ENCODE measurements at places on chromosomes 5 and 9.

DNA sequence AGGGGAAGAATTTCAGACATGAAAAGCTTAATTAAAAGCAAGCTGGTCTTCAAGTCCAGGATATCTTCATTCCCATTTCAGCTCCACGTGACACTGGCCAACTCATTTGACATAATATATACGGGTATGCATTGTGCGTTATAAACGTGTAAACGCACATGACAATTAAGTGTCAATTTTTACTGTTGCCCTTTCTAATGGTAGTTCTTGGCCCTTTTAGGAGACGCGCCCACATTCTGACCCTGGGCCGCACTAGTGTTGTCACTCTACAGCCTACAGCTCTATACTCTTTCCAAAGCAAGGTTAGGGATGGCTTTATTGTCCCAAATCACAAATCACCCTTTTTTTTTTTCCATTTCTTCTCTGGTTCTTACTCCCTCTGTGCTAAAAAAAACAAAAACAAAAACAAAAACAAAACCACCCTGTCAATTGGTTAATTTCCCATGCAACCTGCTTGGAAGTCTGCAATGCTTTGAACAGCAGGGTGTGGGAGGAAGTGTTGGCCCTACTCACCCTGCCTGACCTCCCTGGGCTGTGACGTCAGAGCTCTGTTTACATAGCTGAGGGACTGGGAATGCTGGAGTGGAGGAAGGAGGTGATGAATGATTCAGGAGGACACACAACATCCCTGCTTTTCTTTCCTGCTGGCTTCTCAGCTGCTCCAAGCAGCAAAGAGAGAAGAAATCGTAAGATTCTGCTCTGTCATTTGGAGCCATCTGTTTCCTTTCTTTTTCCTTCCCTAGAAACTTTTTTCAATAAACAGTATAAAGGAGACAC is 19.3 kb downstream of the RFK start:
- peak; percentile 72 for DNase-seq

- DNase-seq: no peak
Observed at GRCh38 chr5:107157809-107158208, 512.9 kb downstream of the EFNA5 start.

DNA sequence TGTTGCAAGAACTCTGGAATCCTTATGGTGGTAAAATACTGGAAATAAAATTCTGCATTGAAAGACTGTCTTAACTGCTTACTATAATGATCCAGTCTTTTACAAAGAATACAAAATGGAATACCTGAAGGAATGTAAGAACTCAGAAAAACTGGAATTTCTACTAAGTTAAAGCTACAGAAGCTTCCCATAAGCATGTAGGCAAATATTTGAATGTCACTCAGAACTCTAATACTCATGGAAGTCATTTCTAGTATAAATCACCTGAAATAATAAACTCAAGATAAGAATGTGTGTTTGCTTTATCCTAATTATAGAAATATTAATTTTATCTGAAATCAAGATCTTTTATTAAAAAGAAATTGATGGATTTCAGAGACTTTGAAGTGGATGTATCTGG is 54.8 kb downstream of the FEM1C start:
- DNase-seq: no peak

DNA sequence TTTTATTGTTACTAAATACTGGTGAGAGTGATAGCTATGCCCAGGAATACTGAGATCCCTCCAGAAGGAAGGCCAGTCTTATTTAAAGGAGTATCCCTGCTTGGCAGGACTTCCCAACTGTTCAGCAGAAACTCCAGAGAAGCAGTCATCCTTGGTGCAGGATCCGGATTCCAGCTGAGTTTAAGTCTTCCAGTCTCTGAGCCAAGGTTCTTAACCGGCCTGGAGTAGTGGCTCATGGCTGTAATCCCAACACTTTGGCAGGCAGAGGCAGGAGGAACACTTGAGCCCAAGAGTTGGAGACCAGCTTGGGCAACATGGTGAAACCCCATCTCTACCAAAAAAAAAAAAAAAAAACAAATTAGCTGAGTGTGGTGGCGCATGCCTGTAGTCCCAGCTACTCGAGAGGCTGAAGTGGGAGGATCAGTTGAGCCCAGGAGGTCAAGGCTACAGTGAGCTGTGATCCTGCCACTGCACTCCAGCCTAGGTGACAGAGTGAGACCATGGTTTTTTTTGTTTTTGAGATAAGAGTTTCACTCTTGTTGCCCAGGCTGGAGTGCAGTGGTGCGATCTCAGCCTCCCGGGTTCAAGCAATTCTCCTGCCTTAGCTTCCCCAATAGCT is 7.6 kb downstream of the NAIF1 start:
- no peak for DNase-seq

DNA sequence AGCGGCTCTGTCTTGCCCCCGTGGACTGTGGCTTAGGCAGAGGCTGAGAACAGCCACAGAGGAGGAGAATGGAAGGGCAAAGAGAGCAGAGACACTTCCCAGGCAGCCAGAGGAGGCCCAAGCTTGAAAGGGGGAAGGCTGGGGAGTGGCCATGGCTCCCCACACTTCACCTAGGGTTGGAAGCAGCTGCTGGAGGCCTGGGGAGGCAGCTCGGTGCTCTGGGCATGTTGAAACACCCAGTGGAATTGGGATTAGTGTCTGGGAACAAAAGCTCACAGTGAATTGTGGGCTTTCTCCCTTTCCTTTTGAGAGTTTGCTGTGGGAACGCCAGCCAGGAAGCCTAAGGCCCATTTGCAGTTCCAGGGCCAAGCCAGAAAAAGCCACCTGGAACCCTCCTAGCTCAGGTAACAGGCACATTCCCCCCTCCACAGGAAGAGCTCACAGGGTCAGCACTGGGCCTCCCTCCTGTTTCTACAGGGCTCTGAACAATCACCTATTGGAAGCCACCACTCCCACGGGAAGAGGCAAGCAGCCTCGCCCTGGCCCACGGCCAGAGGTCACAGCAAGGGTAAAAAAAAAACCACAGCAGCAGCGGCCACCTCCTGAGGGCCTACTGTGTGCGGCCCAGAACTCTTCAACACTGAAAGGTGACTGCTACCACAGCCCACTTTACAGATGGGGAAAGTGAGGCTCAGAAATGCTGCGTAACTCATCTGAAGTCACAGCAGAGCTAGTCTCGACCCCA is 20.2 kb downstream of the EEIG1 start:
- no peak for DNase-seq

DNA sequence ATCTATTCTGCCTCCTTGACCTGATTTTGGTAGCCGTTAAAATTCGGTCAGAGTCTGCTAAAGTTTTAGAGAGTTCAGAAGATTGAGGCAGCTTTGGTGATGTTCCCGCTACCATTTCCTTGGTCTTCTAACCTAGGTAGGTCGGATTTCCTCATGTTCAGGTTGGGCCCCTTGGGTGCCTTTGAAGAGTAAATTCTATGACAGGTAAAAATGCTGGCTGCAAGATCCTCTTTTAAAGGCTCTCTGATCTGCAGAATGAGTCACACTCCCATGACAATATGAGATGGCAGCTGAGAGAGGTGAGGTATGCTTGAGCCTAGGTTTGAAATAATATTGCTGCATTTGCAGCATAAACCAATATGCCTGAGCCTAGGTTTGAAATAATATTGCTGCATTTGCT is 198.9 kb downstream of the TSSK1B start:
- DNase-seq: no peak

GRCh38 chr5:91136271-91136670 is 246.8 kb downstream of the ARRDC3 start:
- DNase-seq: no peak

DNA sequence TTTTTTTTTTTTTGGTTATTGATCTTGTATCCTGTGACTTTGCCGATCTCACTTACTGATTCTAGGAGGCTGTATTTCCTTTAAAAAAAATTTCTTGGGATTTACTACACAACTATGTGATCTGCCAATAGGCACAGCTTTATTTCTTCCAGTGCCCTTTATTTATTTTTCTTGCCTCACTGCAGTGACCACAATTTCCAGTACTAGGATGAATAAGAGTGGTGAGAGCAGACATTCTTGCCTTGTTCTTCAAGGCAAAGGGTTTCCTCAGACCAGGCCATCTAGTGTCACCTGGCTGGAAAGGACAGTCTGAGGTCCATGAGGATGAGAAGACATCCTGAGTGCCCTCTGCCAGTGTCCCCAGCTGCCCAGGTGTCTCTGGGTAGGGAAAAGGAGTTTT is 265.4 kb downstream of the SPOCK1 start:
- DNase-seq: no peak

DNA sequence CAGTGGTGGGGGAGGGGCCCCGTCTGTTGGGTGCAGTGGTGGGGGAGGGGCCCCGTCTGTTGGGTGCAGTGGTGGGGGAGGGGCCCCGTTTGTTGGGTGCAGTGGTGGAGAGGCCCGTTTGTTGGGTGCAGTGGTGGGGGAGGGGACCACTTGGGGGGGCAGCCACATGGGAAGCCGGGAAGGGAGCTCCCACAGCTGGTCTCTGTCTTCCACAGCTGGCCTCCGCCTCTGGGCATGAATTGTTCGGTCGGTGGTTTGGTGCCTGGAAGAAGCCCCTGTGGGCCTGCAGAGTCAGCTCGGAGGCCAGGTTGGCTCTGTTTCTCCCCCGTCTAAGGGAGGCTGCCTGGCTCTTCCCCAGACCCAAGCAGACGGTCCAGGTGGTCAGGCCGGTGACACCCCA is 69.3 kb downstream of the COL5A1 start:
- no peak for DNase-seq

DNA sequence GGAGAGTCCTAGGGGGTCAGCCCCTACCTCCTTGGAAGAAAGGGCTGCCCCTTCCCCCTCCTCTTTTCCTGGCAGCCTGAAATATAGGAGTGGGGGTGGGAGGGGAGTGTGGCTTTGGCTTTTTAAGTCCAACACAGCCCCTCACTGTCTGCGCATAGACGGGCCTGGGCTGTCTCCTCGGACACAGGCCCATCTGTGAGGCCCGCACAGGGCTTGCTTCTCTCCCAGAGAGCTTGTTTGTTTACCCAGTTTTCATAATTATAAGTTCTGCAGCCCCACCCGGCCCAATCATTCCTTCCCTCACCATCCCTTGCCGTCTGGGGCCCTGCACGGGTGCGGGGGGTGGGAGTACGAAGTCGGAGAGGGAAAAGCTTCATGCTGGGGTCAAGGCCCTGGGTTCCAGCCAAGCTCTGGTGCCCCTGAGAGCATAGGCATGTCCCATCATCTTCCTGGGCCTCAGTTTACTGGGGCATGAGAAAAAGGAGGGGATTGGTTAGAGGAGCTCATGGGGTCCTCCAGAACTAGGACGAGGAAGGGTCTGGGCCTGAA is 54.0 kb upstream of the STXBP1 start:
- no peak for DNase-seq

- no peak for DNase-seq
Observed at GRCh38 chr5:31008231-31008630, 185.3 kb upstream of the CDH6 start.

- no peak for DNase-seq
Observed at GRCh38 chr5:166746506-166746905, 1544.9 kb upstream of the WWC1 start.

- DNase-seq: no peak
Observed at GRCh38 chr9:122379340-122379739, 8.5 kb downstream of the PTGS1 start.

DNA sequence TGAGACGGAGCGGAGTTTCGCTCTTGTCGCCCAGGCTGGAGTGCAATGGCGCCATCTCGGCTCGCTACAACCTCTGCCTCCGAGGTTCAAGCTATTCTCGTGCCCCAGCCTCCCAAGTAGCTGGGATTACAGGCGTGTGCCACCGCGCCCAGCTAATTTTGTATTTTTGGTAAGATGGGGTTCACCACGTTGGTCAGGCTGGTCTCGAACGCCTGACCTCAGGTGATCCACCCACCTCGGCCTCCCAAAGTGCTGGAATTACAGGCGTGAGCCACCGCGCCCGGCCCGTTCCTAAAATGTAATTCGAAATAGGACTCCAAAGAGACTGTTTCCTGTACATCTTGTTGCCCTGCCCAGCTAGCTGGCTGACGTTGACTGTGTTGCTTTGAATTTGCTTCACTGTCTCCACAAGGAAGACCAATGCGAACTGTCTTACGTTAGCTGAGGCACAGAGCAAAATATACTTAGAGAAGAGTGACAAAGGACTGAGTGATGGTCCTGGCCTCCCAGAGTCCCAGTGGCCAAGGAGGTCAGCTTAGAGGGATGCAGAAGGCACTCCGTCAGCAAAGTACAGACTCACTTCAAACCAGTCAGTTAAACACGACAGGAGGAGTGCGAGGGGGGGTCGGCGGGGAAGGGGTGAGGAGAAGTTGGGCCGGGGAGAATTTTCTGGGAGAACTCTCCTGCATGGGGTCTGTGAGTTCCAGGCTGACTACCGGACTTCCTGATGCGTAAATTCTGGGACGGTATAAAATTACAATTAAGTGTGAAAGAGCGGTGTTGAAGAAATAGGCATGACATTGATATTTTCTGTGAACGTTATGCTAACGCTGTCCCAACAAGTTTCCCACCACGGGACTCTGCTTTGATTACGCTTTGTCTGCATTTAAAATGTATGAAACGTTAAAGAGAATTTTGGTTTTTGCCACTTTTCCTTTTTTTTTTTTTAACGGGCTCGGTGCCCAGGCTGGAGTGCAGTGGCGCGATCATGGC is 6.8 kb upstream of the TRIM41 start:
- DNase-seq: no peak

GRCh38 chr5:151155775-151156506 is 1.6 kb downstream of the ANXA6 start:
- DNase-seq: no peak

GRCh38 chr9:111298731-111299598 is 31.1 kb downstream of the OR2K2 start:
- DNase-seq: no peak

- DNase-seq: no peak
Observed at GRCh38 chr5:122156724-122157325, 27.5 kb downstream of the ZNF474 start.

DNA sequence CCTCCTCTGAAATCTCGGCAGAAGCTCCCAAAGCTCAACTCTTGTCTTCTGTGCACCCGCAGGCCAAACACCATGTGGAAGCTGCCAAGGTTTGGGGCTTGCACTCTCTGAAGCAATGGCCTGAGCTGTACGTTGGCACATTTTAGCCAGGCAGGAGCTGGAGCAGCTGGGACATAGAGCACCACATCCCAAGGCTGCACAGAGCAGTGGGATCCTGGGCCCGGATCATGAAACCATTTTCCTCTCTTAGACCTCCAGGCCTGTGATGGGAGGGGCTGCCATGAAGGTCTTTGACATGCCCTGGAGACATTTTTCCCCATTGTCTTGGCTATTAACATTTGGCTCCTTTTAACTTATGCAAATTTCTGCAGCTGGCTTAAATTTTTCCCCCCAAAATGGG is 567.1 kb upstream of the ZNF608 start:
- no peak for DNase-seq

- no peak for DNase-seq
Observed at GRCh38 chr5:168939156-168939800, 360.1 kb upstream of the PANK3 start.

DNA sequence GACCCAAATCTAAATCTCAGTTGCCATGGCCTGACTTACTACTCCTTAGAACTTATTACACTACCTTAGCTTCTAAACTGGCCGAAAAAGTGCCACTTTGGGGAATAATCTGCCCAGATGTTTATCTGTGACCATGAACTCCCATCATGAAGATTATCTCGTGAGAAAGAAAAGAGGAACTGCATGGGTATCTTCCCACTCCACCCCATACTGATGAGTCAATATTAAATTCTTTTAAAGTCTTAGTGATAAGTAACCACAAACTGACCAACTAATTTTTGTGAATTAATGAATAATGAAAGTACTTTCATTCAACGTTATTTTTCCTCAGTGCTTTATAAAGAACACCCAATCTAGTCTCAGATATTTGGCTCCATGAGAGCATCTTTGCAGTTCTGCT is 493.5 kb downstream of the EBF1 start:
- DNase-seq: no peak
